ENCODE measurements at places on chromosomes 2 and 18. TPM values are rescaled to one million over a fixed set of nuclear protein-coding genes. Genes with fewer than 3 reads are reported as not detected.
A peak's percentile ranks its signal among the peaks of the same experiment; 100 is the strongest.

The CPLX4 gene
- not detected for total RNA-seq

The GPR39 gene
- 53.2 TPM for total RNA-seq

The GCG gene
- not detected for total RNA-seq

The FAP gene
- 10.5 TPM for total RNA-seq

GRCh38 chr2:217049956-217050355, 190.1 kb upstream of the TNP1 start:
- no peaks in the 10 kb centered on the region for H3K27me3 ChIP-seq
- H3K36me3 ChIP-seq: no peaks in the 10 kb centered on the region
- H3K4me1 ChIP-seq: no peaks in the 10 kb centered on the region
- no peak overlapping the region for H3K4me3 ChIP-seq
- H3K27ac ChIP-seq: peak overlapping the region; percentile 49

- DNase-seq: no peak
- H3K4me1 ChIP-seq: no peaks in the 10 kb centered on the region
- H3K27me3 ChIP-seq: no peaks in the 10 kb centered on the region
Measured at GRCh38 chr2:186130748-186131641, 355.1 kb upstream of the ZC3H15 start.

- H3K4me3 ChIP-seq: no peak overlapping the region
- H3K27ac ChIP-seq: no peak overlapping the region
- DNase-seq: no peak
Measured at GRCh38 chr2:167925758-167926157, 321.6 kb downstream of the STK39 start.

GRCh38 chr2:72931280-72931910, 14.1 kb downstream of the EMX1 start:
- no peak for DNase-seq
- H3K4me1 ChIP-seq: peaks cover 2% of the 10 kb centered on the region
- no peaks in the 10 kb centered on the region for H3K36me3 ChIP-seq
- H3K27me3 ChIP-seq: peaks cover 15% of the 10 kb centered on the region

All from uterus (tissue), 4 donors.